Mucosa of gallbladder (tissue), 1 donor: ENCODE measurements at places on chromosomes 3 and 15.

GRCh38 chr15:59528961-59529402 is 82.6 kb upstream of the GCNT3 start:
- DNase-seq: peak; percentile 91

DNA sequence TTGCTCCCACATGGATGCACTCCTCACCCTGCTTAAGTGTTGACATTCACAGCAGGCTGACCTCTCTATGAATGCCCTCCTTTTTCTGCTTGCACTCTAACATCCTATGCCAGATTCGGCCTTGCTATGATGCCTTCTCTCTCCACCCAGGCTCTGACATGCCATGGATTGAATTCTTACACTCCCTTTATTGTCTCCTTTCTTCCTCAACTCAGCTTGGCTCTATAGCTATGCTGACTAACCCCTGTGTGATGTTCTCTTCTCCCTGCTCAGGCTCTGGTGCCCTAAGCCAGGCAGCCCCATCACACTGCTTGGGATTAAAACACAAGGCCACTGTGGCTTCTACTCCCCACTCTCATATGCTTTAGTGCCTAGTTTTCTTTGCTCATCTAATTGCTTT is 563.7 kb downstream of the NSUN3 start:
- no peak for DNase-seq

DNA sequence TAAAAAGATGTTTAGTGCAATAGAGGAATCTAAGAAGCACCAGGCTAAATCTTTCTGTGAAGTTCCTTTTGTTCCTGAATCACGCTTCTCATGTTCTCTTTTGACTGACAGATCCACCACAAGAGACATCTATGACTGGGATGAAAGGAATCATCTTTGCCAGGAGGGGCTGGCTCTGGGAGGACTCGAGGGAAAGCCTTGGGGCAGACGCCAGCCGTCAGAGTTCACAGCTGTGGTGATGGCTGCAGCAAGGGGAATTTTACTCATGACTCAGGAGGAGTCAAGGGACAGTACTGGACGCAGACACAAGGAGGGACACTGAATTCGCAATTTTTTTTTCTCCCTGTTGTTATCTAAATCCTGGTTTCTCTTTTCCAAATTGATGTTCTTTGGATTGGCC is 38.7 kb downstream of the C3orf38 start:
- DNase-seq: no peak

- DNase-seq: no peak
Observed at GRCh38 chr3:189337673-189338091, 165.9 kb downstream of the TPRG1 start.

GRCh38 chr3:178895178-178895789 is 176.3 kb downstream of the ZMAT3 start:
- no peak for DNase-seq

- DNase-seq: no peak
Observed at GRCh38 chr15:70281811-70282307, 184.1 kb upstream of the TLE3 start.

GRCh38 chr15:100471933-100472332 is 56.8 kb downstream of the CERS3 start:
- no peak for DNase-seq

DNA sequence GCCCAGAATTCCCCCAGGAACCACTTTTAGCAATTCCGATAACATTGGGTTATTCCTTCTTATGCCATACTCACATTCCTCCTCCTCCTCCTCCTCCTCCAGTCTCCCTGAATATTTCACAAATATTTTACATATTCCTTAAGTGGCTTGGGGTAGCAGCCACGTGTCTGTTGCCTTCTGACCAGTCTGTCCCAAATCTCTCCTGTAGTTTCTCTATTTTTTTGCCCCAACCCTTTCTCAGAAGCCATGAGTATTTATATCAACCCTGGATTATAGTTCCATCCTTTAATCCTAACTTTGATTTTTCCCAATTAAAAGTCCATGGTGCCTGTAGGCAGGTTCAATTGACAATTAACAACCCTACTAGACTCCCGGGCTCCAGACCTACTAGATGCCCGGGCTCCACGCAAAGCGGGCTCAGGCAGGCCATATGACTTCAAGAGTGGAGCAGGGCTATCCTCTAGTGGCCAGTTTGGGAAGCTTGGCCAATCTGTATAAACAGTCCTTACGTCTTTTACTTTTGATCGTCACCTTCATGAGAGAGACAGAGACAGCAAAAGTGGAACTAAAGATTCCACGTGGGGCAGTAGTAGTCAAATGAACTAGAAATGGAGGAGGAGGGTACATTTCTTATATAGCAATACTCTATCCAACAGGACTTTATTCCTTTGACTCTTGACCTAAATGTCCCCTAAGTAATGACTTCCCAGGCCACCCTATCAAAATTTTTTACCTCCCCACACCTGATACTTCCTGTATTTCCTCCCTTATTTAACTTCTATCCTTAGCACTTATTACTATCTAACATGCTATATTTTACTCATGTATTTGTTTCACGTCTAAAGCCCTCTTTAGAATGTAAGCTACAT is 69.7 kb downstream of the USF3 start:
- peak; percentile 50 for DNase-seq

- no peak for DNase-seq
Observed at GRCh38 chr3:40718209-40718608, 193.4 kb downstream of the ZNF621 start.

DNA sequence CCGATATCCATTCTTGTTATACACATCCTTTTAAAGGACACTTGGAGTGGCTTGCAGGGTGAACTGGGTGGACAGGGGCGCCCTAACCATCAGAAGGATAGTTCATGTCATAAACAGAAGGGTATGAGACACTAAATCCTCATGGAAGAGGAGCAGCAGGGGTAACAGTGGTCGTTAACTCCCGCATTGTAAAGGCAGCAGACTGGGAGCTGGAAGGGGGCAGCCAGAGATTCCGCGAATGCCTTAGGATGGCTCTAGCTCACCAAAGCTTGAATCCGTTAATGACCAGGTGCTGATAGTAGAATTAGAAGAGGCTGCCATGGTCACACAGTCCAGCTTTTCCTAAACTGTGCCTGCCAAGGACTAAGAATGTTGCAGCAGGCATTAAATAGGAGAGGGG is 85.2 kb upstream of the ANKRD34C start:
- DNase-seq: no peak

- DNase-seq: no peak
Observed at GRCh38 chr15:90471769-90472168, 58.0 kb upstream of the CRTC3 start.

GRCh38 chr3:4826237-4827100 is 152.8 kb upstream of the BHLHE40 start:
- peak; percentile 78 for DNase-seq

DNA sequence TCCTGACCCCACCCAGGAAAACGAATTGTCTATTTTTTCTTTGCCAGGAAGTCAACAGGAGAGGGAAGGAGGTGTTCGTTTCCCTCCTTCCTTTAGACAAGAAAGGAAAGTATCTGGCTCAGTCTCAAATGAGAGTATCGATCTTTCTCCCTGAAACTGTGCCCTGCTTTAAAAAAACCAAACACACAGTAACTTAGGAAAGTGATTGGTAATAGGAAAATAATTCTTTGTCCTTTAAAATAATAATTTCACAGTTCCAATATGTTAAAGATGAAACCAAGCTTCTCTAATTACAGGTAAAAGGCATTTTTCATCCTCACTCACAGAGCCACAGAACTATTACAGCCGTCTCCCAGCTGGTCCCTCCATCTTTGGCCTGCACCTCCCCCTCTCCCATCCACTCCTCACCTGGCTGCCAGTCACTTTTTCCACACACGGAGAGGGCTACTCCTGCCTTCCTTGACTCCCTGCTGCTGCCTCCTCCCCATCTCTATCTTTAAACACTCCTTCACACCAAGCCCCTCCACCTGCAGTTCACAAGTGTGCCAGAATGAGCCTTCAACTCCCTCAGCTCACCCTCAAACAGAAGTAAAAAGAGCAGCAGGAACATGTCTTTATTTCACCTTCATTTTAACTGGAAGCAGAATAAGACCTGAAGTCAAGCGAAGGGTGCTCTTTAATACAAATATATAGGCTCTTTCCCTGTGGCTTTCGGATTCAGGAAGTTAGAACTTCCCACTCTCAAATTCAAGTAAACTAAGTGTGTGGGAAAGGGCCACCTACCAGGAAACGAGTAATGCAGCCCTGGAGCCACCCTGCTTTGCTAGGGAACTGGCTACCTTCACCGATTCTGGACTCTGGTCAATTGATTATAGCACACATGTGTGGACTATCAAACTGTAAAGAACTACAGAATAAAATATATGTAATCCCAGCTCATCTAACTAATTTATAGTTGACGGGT is 116.4 kb downstream of the SENP2 start:
- DNase-seq: peak; percentile 46

DNA sequence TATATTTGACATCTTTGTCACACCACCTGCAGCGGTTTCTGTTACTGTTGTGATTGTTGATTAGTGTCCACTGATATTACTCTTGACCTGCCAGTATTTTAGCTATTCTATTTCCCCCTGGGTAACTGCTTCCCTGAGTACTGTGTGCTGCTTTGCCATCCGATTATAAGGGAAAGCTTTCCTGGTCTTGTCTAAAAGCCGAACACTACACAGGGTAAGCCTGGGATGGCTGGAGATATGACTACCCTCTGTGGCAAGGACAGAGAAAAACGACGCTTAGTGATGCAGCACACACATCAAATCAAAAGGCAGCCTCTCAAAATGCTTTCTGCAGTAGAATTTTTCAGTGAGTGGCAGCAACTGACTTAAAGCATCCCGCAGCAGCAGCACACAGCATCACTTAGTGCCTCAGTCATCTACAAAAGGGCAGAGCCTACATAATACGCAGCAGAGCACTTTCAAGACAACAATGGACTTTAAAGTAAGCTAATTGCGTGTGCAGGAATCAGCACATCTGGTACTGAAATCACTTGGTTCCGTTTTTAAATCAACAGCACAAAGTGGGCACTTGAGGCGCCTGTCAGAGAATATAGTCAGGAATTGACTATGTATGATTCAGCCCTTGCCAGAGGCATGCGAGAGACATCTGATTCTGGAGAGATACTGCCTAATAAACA is 656.3 kb upstream of the TGFBR2 start:
- no peak for DNase-seq

- no peak for DNase-seq
Observed at GRCh38 chr15:59685737-59686297, 3.3 kb downstream of the BNIP2 start.

DNA sequence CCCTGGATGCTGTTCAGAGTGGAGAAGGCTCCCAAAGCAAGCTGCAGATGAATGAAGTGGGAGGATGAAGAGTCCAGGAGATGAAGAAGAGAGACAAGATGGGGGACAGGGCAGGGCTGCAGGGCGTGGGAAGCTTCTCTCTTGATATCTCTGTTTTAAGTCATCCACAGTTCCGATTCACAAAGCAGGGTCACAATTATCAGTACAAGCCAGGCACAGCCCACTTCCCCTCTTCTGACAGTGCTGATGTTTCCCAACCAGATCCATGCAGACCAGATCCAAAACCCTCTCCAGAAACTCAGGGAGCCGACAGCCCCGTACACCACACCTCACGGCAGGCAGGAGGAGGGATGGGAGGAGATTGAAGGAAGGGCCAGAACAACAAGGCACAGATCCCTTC is 31.1 kb downstream of the NTRK3 start:
- no peak for DNase-seq

- DNase-seq: peak; percentile 77
Observed at GRCh38 chr3:80696280-80696679, 928.5 kb upstream of the ROBO1 start.

GRCh38 chr3:128193168-128193567 is 39.9 kb downstream of the EEFSEC start:
- DNase-seq: no peak

DNA sequence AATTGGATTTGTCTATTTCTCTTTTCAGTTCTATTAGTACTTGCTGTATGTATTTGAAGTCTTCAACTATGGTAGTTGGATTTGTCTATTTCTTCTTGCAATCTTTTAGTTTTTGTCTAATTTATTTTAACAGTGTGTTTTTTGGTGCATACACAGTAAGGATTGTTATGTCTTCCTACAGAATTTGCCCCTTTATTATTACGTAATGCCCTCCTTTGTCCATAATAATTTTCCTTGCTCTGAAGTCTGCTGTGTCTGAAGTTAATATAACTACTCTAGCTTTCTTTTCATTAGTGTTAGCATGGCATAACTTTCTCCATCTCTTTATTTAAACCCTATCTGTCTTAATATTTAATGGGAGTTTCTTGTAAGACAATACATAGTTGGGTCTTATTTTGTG is 105.1 kb upstream of the STT3B start:
- DNase-seq: no peak

DNA sequence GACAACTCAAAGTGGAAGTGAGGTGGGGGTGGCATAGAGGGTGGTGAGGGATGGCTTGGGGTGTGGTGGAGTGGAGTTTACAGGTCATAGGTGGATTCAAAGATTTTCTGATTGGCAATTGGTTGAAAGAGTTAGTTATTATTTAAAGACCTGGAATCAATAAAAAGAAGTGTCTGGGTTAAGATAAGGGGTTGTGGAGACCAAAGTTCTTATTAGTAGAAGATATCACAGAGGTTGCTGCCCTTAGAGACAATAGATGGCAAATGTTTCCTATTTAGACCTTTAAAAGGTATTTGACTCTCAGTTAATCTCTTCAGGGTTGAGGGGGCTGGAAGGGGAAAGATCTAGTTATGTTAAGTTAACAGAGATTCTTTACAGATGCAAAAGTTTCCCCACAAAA is 412.3 kb upstream of the TBL1XR1 start:
- no peak for DNase-seq

- DNase-seq: no peak
Observed at GRCh38 chr15:80452166-80452565, 48.0 kb downstream of the ARNT2 start.
